ENCODE measurements at places on chromosomes 6 and 20.

DNA sequence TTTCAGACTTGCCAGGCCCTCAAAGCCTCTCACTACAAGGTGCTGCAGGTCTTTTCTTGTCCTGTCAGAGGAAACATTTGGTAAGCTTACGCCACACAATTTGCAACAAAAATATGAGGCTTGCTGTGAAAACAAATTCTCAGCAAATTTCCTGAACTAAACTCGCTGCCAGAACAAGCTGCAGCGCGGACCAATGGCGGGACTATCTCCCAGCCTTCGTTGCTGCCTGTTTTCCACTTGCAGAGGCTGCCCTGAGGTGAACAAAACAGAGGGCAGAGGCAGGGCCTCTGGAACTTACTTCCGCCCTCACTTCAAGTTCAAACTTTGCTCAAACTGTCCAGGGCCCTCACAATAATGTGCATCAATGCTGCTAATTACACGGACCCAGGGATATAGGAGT is 12.4 kb downstream of the UQCC2 start:
- DNase-seq, result no peak

DNA sequence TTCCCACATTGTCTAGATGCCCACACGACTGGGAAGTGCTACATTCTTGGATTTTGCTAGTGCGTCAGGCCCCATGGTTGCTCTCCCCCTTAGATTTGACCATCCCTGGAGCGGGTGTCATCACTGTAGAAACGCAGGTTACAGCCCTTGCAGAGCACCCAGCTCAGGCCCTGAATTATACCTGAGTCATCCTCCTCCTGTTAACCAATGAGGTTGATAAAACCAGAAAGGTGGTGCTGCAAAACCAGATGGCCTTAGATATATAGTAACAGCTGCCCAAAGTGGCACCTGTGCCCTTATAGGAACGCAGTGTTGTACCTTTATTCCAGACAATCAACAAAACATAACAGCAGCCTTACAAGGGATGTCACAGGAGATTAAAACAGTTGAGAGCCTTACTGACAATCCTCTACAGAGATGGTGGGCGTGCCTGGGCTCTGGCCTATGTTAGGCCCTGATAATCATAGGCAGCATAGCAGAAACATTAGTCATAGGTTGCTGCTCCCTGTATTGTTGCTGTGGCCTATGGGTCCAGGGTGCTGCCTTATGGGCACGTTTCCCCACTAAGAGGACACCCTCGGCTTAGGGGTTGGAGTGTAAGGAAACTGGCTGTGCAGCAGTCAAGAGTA is 33.6 kb upstream of the HSF2 start:
- no peak for DNase-seq

DNA sequence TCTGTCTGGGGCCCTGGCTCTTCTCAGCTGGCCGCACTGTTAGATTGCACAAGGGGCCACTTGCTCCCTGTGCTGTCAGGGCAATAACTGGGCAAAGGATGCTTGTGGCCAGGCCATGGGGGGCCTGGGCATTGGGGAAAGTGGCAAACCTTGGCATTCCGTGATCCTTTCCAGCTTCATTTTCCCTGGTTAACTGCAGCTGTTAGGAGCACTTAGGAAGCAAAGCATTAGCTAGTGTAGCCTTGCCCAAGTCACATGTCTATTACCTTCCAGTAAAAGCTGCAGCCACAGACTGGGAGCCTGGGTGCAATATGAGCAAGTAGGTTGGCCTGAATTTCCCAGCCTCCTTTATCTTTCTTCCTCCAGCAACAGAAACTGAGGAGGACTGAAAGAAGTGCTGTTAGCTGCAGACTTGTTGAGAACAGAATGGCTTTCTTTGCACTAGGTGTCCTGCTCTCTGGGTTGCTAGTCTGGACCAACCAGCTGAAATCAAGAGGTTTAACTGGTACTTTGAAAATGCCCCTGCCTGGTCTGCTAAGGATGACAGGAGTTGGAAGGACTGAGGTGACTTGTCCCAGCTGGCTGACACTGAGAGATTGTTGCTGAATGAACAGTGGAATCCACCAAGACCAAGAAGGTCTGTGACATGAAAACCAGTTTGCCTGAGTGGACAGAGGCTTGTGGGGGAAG is 312.3 kb upstream of the SUPT3H start:
- DNase-seq, result no peak

DNA sequence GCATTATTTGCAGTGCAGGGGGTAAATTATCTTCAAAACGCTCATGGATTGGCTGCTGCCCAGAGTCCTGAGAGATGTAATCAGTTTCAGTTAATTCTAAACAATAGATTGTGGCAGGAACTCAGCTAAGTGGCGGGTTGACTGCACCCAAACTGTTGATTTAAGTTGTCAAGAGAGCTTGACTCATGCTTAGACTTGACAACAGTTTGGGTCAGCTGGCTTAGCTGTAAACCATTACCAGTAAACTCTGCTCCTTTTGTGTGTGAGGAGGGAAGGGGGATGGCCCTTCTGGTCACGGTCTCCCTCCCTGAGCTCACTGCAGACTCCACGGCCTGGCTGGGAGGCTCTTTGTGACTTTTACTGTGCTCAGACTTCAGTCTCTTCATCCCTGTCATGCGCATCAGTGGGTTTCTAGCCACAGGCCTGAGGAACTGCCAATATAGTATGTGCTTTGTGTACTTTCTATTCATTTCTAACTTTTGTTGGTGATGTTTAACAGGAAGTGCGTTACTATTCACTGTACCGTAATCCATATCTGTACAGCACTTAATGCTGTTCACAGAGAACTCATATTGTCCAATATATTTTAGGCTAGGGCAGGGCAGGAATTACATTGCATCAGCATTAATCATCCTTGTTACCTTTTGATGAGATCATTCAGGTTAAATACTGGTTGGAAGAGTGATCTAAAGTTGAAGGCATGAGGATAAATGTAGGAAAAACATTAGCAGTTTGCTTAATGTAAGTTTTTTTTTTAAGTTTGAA is 488.3 kb downstream of the CDKAL1 start:
- no peak for DNase-seq

DNA sequence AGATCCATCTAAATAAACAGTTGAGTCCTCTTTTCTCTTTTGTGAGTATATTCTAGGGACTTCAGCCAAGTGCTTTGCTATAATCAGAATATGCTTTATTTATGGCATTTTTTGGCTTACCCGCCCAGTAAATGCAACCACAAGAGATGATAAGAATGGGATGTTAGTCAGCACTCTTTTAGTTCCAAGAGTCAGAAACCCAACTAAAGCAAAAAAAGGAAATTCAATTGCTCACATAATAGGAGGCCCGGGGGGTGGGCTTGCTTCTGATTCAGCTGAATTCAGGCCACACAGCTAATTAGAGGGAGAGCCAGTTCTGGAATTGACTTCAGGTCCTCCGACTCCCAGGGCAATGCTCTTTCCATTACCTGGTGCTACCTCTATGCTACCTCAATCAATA is 250.6 kb downstream of the FARS2 start:
- DNase-seq, result no peak

GRCh38 chr20:62020935-62021701 is 44.6 kb downstream of the TAF4 start:
- DNase-seq, result no peak

GRCh38 chr20:58511861-58512260 is 3.3 kb downstream of the APCDD1L start:
- DNase-seq, result no peak

- DNase-seq, result no peak
Observed at GRCh38 chr6:163904186-163904585, 489.7 kb downstream of the QKI start.

- no peak for DNase-seq
Observed at GRCh38 chr6:17964633-17965032, 22.8 kb downstream of the KIF13A start.

GRCh38 chr6:101302593-101302992 is 90.9 kb upstream of the GRIK2 start:
- no peak for DNase-seq

DNA sequence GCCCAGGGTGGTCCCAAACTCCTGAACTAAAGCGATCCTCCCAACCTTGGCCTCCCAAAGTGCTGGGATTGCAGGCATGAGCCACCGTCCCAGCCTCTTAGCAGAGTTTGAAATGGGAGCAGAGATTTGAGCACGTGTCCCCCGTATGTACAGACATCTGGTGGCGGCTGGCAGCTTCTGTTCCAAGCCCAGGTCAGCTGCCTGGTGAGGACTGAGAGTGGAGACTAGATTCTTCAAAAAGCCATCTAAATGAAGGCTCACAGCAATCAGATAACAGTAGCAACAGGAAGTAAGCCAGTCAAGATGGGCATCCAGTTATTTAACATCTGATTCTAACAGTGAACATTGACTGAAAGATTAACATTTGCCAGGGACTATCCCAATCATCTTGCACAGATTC is 128.1 kb upstream of the AKAP12 start:
- no peak for DNase-seq

All from activated CD8-positive, alpha-beta memory T cell treated with anti-CD3 and anti-CD28 coated beads, Interleukin-2, amount 50 U/mL, for 4 hours (primary cell).